Stimulated activated CD8-positive, alpha-beta memory T cell treated with anti-CD3 and anti-CD28 coated beads, Interleukin-2, amount 100 ng/mL, for 1 hour (primary cell): ENCODE measurements at places on chromosomes 5 and 9.

DNA sequence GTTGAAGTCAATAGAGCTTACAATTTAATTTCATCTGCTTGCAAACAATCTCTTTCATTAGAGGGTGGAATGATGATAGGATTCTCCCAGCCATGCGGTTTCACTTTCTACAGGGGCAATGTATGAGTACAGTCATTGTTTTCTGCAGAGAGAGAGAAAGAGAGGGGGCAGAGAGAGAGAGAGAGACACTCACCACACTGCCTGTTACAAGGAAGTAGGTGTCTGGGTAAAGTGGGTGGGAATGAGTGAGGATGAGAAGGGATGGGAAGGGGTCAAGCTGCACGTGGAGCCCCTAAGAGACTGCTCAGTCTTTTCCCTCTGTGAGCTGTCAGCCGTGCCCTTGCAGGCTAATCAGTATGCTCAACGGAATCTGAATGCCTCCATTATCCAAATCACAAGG is 454.3 kb downstream of the KDM4C start:
- DNase-seq: no peak

DNA sequence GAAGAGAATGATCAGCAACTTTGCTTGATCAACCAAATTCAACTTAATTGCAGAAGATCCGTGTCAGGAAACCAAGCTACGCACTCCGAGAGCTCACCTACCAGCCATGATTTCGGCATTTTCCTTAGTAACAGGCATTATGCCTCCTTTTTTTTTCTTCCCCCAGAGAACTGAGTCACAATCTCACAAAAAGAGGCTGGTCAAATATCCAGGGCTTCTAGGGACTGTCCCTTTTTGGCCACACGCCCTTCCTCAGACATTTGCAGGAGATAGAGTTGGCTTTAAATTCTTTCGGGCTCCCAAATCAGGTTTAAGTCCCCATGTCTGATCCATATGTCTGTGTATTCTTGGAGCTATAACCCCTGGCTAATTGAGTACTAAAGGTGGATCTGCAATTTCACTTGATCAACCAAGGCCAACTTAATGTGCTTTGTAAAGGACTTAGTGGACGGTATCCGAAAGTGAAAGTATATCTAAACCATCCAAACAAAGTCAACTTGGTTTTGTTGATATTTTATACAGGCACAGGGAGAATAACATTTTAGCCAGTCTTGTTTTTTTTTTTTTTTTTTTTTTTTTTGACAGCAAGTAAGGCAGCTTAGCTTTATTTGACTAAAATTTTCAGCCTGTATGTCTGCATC is 100.8 kb upstream of the TBCA start:
- no peak for DNase-seq

DNA sequence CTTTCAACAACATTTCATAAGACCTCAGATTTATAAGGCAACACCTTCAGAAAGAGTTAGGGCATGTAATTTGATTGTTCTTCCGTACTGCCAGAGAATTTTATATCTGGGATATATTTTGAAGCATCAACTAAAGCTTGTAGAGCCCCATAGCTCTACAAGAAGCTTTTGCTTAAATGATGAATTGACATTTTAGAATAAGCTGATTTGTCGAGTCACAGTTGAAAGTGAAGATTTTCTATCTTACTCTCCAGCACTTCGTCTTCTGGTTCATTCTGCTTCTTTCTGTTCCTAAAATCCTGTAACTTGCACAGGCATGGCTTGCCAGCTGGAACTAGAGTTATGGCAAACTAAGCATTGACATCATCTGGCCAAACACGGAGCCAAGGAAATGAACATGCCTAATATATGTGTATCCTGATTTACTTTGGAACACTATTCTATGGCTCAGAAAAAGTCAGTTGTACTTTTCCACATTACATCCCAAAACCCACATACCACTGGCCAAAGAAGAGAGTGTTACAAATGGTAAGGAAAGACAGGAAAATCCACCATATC is 68.6 kb upstream of the MAST4 start:
- no peak for DNase-seq

DNA sequence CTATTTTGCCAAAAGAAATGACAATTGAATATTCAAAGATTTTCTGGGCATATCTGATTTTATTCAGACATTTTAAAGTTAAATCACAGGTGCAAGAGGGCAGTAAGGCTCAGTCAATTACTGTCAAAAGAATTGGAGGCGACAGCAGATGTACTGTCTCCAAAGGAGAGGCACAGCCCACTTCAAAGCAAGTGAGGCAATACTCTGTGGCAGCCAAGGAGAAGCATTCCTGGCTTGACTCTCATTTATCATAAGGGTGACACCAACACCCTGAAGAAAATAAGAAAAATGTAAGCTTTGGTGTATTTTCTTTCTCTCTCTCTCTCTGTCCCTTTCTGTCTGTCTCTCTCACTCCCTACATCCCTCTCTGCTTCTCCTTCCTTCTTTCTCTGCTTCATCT is 93.3 kb downstream of the SVEP1 start:
- DNase-seq: no peak

DNA sequence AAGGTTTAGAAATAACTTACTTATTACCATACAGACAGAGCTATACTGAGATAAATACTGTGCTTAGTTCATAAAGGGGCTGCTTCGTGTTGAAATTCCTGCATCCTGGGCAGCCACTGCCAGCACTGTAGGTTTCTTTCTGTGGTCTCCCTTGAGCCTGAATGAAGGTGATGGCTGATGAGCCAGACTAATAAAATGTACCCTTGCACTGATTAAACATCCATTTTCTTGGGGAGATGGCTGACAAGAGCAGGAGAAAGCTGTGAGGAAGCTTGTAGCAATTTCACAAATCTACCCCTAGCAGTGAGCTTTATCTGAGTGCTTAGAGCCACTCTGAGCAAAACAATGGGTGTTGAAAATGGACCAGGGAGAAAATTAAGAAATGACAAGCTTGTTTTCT is 23.3 kb upstream of the ZSWIM6 start:
- no peak for DNase-seq

DNA sequence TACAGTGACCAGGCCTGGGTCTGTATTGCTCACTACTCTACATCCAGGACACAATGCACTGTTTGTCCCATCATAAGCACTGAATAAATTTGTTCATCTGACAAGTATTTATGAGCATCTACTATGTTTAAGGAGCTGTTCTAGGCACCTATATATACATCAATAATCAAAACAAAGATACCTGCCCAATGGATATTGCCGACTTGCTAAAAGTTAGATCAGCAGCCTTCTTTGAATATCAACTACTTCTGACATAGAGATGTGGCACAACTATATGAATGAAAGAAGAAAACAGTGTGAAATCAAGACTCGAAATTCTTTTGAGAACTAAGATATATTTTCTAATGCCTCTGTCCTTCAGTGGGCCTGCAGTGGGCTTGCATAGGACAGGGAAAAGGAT is 215.7 kb downstream of the ARL15 start:
- DNase-seq: no peak

GRCh38 chr5:165757791-165758190 is 2252.4 kb downstream of the MAT2B start:
- no peak for DNase-seq

GRCh38 chr9:88992556-88992955 is 1.3 kb downstream of the S1PR3 start:
- DNase-seq: no peak

DNA sequence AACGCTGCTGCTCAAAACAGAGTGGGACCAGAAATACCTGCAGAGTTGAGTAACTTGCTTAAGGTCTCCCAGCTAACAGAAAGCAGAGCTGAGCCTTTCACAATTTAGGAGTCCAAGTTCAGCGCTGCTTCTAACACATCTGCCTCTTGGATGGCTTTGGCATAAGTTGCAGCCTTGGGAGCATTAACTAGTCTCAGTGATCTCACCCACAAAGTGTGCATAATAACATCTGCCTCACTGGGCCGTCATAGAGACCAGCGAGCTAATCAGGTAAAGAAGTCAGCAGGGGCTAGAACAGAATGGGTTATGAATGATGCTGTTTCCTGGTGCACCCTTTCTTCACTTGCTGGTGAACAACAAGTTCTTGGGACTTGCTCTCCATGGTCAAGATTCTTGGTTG is 36.5 kb downstream of the WWC1 start:
- no peak for DNase-seq

- no peak for DNase-seq
These were observed 425.2 kb upstream of the CDH9 start for GRCh38 chr5:27463446-27464149.

- no peak for DNase-seq
These were observed 117.0 kb upstream of the ANKRD55 start for GRCh38 chr5:56350011-56350596.

- DNase-seq: no peak
These were observed 1259.9 kb downstream of the CDH12 start for GRCh38 chr5:21593261-21593660.

- no peak for DNase-seq
These were observed 229.7 kb downstream of the MELK start for GRCh38 chr9:36802201-36802920.

GRCh38 chr9:14321517-14322130 is 7.7 kb upstream of the NFIB start:
- no peak for DNase-seq

GRCh38 chr5:94192658-94193391 is 425.6 kb downstream of the KIAA0825 start:
- DNase-seq: no peak

GRCh38 chr5:169837686-169838085 is 142.6 kb downstream of the INSYN2B start:
- DNase-seq: no peak

DNA sequence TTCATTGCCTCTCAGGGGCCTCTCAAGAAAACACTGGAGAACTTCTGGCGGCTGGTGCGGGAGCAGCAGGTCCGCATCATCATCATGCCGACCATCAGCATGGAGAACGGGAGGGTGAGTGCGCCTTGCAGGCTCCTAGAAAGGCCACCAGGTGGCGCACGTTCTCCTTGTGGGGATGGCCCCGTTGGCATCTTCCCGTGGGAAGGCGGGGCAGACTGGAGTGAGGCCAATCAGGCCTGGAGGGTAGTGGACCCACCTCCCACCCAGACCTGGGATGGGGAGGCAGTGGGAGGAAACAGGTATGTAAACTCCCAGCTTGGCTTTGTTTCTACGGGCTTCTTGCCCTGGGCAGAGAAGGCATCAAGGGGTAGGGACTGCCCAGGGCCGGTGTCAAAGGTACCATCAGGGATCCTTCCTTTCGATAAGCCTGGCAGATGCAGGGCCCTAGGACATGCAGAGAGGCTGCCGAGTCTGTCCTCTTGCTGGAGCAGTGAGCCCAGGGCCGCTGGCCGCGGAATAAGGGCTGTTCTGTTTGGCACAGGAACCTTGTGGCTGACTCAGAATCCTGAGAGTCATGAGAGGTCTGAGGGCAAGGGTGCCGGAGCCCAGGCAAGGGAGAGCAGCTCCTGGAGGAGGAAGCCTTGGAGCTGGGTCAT is 18.9 kb upstream of the SPTLC1 start:
- peak; percentile 49 for DNase-seq

DNA sequence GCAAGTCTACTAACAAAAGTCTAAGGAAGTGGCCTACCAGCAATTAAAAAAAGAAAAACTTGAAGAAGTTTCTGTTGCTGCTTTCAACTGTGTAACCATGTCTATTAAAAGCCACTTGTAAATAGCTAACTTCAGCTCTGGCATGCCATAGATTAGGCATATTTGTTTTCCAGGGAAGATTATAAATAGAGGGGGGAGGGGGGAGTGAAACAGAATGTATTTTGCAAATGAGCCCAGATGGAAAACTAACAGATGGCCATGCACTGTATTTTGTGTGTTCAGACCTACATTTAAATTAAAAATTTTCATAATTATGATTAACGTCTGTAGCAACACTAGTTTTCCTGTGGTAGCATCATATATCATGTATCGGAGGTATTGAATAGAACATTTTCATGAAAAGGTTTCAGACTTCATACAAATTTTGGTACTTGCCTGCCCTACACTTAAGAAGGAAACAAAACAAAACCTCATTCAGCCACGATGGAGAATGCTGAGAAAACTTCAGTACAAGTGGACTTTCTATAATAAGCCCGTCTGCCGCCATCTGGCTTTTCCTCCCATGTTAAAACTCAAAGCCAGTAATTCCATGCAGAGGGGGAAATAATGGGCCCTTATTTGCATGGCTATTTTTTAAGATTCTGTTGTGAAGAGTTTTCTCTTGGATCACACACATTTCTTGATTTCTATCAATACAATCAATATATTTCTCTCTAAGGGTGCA is 220.4 kb upstream of the SMARCA2 start:
- no peak for DNase-seq

- no peak for DNase-seq
These were observed 31.1 kb downstream of the MEGF9 start for GRCh38 chr9:120683150-120683549.

DNA sequence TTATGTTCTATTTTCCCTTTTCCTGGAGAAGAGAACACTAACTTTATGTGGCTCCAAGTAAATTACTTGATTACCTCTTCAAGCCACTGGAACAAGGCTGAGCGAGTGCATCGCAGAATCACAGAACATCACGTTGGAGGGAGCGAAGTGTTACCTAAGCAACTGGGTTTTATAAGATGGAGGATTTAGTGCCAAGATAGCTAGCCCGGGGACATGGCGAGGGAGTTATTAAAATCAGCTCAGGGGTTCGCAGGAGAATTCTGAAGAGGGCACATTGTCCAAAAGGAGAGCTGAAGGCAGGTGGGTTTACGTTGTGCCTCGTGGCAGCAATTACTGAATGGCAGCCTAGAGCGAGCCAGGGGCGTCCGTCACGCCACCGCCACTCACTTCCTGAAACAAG is 563.2 kb upstream of the ADAMTS16 start:
- DNase-seq: no peak

- DNase-seq: no peak
These were observed 78.0 kb downstream of the CACNA1B start for GRCh38 chr9:137955586-137955985.

- no peak for DNase-seq
These were observed 1111.1 kb downstream of the TAF11L14 start for GRCh38 chr5:18745042-18745987.

DNA sequence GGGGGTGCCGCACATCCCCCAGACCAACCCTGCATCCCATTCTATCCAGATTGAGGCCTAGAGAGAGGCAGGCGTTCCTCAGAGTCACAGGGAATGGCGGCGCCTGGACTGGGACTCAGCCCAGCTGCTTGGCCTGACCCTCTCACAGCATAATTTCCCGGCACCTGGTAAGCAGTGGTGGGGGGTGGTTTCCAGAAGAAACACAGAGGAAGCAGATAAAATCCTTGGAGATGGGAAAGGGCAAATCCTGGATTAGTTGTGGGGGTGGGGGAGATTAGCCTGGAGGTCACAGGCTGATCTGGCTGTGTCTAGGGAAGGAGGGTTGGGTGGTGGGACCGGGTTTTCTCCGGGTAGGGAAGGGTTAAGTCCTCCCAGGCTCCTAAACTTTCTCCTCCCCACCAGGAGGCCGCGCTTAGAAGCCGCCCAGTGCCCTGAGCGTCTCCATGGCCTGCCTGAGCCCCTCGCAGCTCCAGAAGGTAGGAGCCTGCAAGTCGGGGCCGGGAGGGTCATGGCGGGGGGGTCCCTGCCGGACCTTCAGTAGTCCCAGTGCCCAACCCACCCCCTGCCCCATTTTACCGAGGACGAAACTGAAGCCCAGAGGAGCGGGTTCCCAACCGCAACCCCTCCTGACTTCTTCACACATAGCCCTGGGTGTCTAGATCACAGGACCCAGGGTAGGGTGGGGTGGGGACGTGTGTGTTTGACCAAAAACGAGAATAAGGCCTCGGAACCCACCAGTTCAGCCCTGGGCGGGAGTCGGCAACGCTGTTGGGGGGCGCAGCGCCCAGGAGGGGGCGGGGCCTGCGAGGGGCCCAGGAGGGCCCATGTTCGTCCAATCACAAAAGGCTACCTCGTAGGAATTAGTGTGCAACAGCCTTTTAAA is 1.3 kb downstream of the PHYHD1 start:
- no peak for DNase-seq

GRCh38 chr9:137049544-137050449 is 3.8 kb upstream of the NPDC1 start:
- DNase-seq: no peak
